Activated CD4-positive, alpha-beta T cell treated with anti-CD3 and anti-CD28 coated beads, Interleukin-2, amount 50 U/mL, for 24 hours (primary cell): ENCODE measurements at places on chromosomes 3 and 15.

GRCh38 chr3:123520656-123521055, 64.2 kb downstream of the HACD2 start:
- no peak for DNase-seq

DNA sequence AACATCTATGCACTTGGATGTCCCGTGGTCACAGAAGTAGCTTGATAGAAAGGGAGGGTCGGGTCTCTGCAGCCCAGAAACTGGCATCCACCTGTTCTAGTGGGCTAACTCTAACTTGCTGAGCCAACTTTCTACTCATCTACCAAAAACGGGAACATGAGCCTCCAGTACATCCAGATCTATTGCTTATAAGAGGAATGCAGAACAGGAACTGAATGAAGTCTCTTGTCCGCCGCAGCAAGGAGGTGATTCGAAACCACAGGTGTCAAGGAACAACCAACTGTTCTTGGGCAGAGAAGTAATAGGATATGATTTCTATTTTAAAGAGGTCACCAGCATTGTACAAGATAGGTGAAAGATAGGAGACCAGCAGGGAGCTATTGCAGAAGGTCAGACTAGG, 17.9 kb downstream of the TERC start:
- no peak for DNase-seq

- no peak for DNase-seq
Measured at GRCh38 chr3:180492047-180492446, 109.9 kb upstream of the TTC14 start.

- DNase-seq: no peak
Measured at GRCh38 chr3:54069961-54070360, 52.4 kb upstream of the CACNA2D3 start.

GRCh38 chr3:105260385-105260784, 106.3 kb upstream of the ALCAM start:
- DNase-seq: no peak
